ENCODE measurements at places on chromosomes 7 and 10.
A peak's percentile ranks its signal among the peaks of the same experiment; 100 is the strongest.

- DNase-seq, result peak; percentile 28
Measured at GRCh38 chr7:154767821-154768415, 235.0 kb downstream of the PAXIP1 start.

DNA sequence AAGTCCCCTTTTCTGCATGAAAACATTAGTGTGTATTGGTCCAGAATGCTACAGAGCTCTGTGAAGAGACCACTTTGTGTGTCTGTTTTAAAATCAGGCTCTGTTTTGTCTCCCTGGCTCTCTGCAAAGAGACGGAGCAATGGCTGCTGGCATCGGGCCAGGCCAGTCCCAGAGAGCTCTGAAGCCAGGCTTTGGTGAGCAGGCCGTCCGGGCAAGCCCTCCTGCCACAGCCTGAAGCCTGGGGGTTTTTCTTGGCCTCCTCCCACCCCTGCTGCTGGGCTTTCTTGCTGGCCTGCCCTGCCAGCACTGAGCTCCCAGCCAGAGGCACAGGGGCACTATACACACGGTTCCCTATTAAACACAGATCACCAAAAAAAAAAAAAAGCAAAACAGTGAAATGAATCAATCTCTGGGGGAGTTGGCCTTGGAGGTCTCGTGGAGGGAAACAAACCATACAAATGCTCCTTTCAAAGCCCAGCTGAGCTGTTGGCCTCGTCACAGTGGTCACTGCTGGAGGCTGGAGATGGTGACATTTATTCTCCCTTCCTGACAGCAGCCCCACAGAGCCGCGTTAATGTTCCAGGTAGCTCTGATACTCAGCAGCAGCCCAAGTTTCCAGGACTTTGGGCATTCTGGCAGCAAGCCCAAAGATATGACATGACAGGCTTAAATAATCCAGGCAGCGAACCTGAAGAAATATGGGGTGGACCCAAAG is 237.2 kb downstream of the TCF7L2 start:
- peak; percentile 92 for DNase-seq

GRCh38 chr7:34747867-34748727 is 90.1 kb downstream of the NPSR1 start:
- DNase-seq, result peak; percentile 74

- no peak for DNase-seq
Measured at GRCh38 chr7:18475488-18475887, 20.1 kb upstream of the HDAC9 start.

- no peak for DNase-seq
Measured at GRCh38 chr7:23685731-23686130, 5.7 kb downstream of the FAM221A start.

DNA sequence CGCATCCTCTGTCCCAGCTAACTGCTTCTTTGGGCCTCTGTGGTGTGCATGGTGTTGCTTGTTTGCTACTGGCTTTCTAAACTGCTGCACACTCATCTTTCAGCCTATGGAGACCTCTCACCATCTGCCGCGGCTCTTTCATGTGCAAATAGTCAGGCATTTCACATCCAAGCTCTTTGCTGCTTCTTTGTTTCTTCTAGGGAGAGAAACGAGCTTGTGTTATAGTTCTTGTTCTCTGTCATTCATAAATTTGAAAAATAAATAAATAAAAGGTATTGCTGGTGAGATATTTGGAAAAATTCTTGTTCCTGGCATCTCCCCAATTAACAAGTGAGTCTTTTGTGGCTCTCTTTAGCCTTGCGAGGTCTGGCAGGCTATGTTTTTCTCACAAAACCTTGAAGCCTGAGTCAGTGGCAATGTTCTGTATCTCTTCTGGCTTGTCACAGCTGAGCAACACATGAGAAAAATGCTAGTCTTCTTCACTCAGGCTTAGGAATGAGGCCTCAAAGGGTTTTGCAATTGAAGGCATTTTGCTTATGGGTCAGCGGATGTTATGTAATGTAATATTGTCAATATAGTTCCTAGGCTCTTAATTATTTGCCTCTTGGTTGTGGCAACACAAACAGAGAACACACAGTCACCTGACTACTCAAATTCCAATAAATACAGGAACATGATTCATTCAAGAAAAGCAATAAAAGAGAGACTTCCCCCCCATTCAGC is 274.0 kb downstream of the FRMD4A start:
- DNase-seq, result peak; percentile 87

- DNase-seq, result no peak
Measured at GRCh38 chr10:123637326-123637880, 28.8 kb upstream of the GPR26 start.

DNA sequence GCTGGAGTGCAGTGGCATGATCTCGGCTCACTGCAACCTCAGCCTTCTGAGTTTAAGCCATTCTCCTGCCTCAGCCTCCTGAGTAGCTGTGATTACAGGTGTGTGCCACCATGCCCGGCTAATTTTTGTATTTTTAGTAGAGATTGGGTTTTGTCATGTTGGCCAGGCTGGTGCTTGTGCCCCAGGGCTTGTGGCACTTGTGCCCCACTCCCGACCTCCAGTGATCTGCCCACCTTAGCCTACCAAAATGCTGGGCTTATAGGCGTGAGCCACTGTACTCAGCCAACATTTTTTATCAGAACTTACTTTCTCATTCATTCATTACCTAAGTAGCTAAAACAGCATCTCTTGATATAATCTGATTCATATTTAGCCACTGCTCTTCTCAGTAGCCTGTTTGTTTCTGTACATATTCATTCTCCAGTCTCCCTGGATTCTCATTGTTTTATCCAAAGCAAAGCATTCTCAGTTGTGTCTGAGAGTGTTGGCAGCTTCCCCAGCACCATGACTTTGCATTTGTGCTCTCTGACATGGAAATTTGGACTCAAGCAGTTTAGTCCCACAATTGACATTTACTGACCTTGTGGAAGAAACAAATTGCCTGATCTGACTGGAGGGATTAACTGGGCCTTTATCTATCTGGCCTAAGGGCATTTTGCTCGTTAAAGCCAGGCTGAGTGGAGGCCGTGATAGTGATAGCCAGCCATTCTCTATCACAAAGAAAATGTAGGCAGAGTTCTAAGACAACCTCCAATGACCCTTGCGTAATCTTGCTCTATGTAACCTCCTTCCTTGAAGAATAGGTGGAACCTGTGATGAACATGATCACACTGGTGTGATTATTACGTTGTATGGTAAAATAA is 44.9 kb downstream of the AKR1B15 start:
- peak; percentile 55 for DNase-seq

- no peak for DNase-seq
Measured at GRCh38 chr7:100722480-100723212, 2.4 kb downstream of the EPO start.

DNA sequence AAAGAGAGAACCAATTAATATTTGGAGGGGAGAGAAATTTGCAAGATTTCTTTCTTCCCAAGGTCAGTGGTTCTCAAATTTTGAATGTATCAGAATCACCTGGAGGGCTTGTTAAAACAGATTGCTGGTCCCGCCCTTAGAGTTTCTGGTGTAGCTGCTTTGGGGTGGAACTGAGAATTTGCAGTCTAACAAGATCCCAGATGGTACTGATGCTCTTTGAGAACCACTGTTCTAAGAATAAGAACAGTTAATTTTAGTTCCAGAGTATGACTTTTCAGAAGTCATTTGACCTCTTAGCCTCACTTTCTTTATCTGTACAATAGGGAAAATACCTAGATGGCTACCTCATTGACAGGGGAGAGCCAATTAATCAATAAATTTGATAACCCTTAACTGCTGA is 161.6 kb downstream of the PRKG1 start:
- DNase-seq, result no peak

- DNase-seq, result no peak
Measured at GRCh38 chr10:71504168-71504567, 107.4 kb downstream of the CDH23 start.

- no peak for DNase-seq
Measured at GRCh38 chr7:38756521-38756920, 125.3 kb upstream of the AMPH start.

DNA sequence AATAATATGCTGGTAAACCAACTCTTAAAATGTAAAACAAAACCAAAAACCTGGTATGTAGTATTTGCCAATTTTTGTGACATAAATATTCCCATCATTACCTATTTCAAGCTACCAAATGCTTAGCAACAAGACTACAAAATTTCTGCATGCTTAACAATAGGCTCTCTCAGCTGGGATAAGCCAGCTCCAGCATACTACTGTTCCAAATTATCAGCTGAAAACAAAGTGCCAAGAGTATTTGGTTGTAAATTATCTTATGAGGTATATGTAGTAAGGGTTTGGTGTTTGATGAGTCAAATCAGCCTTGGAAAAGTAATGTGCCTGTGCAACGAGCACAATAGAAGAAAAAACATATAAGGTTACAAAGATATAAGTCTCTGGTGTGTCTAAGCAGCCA is 263.2 kb downstream of the HGF start:
- no peak for DNase-seq

DNA sequence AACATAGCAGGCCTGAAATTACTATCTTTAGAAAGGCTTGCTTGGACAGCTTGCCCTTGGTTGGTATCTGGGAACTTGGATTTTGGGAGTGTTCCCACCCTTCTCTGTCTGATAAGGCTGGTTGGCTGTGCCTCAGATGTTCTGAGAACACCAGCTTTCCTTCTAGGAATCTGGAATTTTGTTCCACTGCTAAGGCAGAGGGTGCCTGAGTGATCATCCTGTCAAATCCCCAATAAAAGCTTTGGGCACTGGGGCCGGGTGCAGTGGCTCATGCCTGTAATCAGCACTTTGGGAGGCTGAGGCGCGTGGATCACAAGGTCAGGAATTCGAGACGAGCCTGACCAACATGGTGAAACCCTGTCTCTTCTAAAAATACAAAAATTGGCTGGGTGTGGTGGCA is 5.0 kb downstream of the TRUB1 start:
- no peak for DNase-seq

DNA sequence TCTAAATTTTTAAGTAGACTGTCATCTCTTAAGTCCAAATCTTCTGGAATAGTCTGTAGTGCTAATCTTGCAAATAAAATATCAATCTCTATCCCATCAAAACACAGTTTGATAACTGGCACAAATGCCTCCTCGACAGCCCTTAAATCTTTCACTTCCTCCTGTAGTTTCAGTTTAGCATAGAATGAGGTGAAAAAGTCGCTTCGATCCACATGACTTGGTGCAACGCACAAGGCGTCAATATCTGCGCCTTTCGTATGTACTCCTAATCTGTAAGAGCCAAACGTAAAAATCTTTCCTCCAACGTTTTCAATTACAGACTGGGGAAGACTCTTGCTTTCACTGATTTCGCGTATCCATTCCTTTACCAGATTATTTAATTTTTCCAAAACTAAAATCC is 603 bp downstream of the PAPOLB start:
- no peak for DNase-seq

GRCh38 chr7:129886167-129886817 is 66.5 kb downstream of the UBE2H start:
- no peak for DNase-seq

DNA sequence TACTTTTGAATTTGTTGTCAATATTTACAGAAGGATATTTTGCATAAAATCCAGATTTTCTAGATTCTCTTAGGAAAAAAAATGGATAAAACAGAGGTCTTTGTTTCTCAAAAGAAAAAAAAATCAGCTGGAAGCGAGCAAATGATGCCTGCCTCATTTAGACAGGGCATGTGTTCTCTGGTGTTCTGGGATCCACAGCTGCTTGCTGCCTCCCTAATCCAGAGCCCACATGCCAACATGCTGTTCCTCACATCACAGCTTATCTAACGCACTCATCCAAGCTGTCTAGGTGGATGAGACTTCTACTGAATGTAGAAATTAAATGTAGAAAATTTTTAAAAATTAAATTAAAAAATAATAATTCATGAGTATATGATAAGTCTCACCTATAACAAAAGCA is 630.1 kb downstream of the SORCS1 start:
- peak; percentile 43 for DNase-seq

DNA sequence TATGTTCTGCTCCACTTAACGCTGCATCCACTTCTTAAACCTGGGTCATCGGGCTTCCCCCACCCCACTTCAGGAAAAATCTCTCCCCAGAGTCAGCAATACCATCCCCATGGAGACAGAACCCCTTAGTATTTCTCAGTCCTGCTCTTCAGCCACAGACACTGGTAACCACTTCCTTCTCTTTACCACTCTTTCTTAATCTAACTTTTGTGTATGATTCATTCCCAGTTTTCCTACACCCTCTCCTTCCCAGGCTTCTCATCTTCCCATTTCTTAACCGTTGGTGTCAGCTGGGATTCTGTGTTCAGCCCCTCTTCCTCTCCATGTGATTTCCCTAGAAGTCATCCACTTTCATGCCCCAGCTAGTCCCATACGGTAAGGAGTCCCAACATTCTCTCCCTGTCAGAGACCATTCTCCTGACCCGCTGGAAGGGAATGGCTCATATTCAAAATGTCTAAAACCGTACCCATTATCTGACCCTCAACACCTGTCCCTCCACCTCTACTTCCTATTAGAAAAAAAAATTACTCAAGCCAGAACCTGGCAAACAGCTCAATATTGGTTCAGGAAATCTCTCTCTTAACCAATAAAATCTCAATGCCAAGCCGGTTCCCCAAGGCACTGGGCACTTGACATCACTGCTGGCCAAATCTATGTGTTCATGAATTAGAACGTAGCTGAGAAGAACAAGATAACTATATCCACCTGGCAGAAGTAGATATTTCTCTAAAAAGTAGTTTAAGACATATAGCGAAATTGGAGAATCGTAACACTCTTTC is 89.4 kb downstream of the DGKI start:
- DNase-seq, result no peak

- DNase-seq, result no peak
Measured at GRCh38 chr7:132782777-132783640, 206.7 kb upstream of the PLXNA4 start.

- DNase-seq, result no peak
Measured at GRCh38 chr7:100394077-100394476, 20.8 kb downstream of the PILRA start.

DNA sequence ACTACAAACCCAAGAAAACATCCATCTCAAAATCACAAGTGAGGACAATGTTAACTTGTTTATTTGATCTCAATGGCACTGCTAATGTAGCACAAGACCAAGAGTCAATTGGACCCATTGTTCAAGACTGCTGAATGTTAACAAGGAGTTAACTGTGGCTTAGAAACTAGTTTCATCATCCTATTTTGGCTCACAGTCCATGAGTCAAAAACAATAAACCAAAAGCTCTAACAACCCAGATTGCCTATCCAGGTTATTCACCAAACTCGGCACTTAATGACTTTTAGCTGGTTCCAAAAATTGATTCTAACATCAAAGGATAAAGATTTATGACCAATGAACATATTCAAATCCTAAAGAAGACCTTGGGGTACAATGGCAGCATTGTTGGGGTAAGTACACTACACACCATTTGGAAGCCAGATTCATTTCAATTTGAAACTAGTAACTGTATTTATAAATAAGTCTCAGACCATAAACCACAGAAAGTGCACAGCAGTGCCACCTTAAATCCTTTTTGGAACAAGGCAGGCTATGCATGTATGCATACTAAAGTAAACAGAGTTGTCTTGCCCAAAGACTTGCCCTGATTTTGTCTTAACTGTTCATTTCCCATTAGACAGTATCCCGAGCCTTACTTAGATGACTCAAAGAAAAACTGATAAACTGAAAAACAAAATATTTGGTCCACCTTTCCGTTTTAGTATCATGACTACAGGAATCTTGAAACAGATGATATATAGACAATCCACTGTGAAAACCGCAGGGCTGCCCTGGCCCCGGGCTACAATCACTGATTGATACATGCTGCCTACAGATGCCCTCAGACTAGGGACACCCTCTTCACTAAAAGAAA is 84.5 kb downstream of the SRPK2 start:
- DNase-seq, result peak; percentile 36

Measured in brain (organoid and tissue), 16 donors.